Esophagus squamous epithelium (tissue), 5 donors: ENCODE measurements at places on chromosomes 16 and 17.
A peak's percentile ranks its signal among the peaks of the same experiment; 100 is the strongest.

DNA sequence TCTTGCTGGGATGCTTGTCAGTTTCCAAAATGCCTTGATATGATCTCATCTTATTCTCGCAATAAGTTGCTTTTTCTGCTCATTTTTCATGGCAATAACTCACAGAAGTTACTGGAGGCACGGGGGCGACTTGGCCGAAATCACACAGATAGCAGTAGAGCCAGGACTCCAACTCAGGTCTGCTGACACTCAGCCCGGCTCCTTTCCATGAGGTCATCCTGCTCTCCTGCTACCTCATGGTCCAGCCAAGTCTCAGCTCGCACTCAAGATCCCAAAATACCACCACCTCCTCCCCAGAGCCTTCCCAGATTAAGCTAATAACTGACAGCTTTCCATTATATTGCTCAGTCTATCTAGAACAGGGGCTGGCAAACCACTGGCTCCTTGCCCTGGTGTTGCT is 269.5 kb downstream of the MAP2K4 start:
- DNase-seq: no peak

GRCh38 chr17:51147650-51148049 is 5.7 kb upstream of the NME1 start:
- DNase-seq: no peak

- no peak for DNase-seq
Measured at GRCh38 chr16:68792465-68793324, 50.6 kb upstream of the TANGO6 start.

DNA sequence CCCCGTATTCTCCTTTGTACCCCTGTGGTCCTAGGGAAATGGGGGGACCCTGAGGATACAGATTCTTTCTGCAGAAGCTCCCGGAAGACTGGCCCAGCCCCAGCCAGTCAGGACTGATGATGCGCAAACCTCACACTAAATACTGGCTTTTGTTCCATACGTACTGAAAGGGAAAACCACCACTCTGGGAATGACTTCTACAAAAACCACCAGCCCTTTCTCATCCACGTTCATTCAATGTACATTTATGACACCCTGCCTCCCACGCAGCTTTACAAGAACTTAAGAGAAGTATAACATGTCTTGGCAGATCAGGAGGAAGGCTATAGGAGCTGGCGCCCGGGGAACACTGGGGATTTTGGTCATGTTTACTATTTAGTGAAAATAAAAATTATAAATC is 70.6 kb downstream of the MARCHF10 start:
- no peak for DNase-seq

DNA sequence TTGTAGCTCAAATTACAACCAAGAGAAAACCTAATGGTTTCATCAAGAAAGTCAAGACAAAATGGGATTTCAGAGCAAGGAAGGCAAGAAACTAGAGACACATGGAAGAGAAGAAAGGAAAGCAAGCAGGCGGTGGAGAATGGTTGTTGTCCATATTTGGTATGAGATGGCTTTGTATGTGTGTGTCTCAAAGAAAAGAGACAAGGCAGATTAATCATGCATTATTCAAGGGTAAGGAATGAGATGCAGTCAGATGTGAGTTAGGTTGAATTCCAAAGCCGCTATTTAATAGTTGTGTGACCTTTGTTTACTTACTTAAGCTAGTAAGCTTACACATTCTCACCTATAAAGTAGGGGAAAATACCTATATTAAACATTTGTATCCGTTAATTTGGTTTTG is 1029.6 kb downstream of the CDH11 start:
- DNase-seq: no peak

DNA sequence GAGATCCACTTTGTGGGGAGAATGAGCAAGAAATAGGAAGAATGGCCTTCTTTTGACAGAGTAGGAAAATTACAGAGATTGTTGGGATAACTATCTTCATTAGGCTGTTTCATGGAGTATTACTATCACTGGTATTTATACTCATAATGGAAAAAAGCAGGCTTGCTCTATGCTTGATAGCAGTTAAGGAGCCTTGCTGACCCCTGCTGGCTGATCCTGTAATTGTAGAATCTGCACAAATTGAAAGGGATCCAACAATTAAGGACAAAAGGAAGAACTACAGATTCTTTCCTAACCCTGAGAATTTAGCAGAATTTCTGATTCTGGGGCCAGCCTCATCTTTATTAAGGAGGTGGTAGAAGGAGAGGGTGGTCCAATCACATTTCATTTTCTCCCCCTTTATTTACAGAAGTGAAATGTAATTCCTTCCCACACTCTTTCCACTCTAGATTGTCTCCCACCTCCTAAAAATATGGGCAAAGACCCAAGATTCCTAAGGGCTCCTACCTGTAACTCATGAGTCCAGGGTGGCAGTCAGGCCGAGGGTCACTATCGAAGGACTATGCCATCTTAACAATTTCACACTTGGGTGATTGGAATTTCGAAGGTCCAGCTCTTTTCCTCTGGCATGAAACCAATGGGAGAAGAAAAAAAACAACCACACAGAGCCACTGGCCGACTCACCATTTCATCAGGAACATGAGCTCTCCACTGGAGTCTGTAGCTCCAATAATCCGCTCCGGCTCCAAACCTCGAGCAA is 26.3 kb downstream of the NFE2L1 start:
- no peak for DNase-seq

DNA sequence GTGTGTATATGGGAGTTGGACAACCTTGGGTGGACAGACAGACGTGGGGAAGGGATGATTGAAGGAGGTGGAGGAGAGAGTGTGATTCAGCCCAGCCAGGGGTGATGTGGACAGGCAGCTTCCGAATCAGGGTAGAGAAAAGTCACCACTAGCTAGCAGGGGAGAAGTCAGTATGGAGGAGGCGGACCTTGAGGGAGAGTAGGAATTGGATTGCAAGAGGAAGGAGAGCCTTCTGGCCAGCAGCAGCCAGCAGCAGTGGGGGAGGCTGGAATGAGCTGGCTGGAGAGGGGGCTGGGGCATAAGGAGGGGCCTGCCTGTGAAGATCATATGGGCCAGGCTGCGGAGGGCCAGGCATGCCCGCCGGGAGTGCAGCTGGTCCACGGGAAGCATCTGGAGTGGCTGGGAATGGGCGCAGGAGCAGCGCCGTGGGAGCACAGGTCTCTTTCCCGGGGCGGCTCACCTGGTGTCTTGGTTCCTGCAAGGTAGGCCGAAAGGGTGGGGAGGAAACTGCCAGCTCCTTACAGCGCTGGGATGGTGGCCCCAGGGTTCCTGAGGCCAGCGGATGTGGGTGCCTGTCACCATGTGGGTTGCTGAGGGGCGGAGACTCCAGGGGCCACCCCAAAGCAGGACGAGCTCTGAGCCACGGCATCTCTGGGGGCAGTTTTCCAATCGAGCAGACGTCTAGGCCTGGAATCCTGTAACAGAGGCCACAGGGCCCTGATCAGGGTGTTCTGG is 235.3 kb downstream of the SEC14L1 start:
- no peak for DNase-seq

- DNase-seq: no peak
Measured at GRCh38 chr16:87619360-87620200, 17.3 kb downstream of the JPH3 start.

DNA sequence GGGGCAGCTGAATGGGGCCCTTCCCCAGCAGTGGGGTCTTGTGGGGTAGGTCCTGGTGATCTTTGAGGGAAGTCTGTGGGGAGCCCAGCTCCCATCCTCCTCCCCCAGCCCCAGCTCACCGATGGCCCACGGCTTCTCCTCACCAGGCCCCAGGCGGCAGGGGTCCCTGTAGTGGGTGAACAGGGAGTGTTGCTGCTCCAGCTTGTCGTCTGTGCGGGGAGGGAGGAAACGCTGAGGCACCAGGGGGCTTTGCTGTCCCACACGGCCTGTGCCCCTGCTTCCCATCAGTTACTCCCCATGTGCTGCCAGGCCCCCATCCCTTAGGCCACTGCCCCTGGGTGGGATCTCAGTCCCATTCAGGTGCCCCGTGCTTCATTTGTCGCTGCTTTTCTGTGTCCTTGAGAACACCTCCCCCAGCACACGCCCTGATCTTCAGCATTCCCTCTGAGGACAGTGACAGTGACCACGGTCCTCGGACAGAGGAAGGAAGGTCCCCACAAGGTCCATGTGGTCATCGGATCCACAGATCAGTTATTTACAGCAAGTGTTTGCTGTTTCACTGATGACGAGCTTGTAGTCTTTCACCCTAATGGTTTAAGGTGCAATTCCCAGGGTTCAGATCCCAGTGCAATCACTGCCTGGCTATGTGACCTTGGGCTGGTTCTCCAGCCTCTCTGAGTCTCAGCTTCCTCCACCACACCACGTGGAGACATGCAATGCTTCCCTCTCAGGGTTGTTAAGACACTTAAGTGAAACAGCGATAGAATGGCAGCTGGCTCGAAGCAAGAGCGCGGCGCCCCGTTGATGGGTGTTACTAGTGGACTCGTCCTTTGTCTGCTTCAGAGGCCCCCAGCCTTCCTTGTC is 53.1 kb downstream of the PRMT7 start:
- no peak for DNase-seq

GRCh38 chr17:44360826-44361225 is 2.8 kb downstream of the FAM171A2 start:
- no peak for DNase-seq

DNA sequence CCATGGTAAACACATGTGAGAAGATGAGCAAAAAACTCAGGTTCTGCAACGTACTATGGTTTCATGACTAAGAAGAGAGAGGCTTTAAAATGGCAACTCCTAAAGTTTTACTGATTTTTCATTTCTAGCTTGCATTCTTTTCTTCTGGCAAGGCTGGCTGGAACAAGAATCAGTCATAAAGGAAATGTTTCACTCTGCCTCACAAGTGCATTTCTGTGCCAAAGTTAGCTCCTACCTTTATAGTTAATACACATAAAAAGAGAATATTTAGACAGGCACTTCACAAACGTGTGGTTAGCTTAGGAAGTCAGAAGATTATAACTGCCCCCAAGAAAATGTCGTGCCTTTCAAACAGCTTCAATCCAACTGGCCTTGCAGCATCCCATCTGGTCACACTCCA is 417.1 kb upstream of the CDH11 start:
- DNase-seq: no peak

GRCh38 chr17:5619088-5619740 is 34.9 kb upstream of the NLRP1 start:
- no peak for DNase-seq

- DNase-seq: no peak
Measured at GRCh38 chr16:4498546-4499195, 22.5 kb downstream of the HMOX2 start.

GRCh38 chr16:57622361-57623250 is 5.8 kb upstream of the ADGRG1 start:
- DNase-seq: no peak

- no peak for DNase-seq
Measured at GRCh38 chr17:79836510-79836971, 2.7 kb downstream of the CBX4 start.

DNA sequence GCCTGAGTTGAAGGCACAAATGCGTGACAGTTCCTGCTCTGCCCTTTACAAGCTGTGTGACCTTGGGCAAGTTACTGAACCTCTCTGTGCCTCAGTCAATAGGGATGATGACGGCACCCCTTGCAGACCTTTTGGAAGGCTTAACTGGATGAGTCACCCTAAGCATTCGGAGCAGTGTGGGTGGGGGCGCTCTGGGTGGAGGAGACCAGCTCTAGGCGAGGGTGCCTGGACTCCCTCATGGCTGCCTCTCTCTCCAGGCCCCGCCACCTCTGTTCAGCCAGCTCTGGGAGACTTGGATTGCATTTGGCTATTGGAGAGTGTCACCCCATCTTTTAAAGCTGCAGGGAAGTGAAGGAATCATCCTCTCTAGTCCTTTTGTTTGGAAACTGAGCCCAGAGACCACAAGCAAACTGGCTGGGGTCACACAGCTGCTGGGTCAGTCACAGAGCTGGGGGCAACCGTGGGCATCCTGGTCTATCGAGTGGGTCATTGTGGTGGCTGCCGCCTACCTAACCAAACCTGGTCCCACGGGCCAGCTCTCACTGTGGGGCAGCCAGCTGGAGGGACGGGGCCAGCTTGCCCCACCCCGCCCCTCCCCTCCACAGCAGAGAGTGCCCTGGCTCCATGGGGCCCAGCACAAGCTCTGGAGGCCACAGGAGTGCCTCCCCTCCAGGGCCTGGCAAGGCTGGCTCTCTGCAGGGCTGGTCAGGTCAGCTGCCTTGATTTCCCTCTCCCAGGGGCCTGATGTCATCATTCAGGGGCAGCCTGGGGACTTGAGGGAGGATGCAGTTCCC is 20.2 kb upstream of the GSE1 start:
- DNase-seq: no peak

DNA sequence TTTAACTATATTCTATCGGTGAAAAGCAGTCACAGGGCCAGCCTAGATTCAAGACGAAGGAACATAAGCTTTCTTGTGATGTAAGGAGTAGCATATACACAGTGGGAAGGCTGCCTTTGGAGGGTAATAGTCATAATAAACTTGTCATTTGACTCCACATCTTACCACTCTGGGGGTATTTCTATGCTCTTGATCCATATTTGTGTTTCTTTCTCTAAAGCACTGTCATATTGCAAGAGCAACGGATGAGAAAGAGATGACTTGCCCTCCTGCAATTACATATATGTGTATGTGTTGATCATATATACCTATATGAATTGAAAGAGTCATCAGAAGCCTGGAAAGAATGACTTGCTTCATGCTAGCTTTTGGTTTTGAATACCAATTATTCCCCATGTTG is 225.4 kb upstream of the HS3ST3A1 start:
- no peak for DNase-seq

- DNase-seq: no peak
Measured at GRCh38 chr16:78789561-78789960, 690.1 kb downstream of the WWOX start.

DNA sequence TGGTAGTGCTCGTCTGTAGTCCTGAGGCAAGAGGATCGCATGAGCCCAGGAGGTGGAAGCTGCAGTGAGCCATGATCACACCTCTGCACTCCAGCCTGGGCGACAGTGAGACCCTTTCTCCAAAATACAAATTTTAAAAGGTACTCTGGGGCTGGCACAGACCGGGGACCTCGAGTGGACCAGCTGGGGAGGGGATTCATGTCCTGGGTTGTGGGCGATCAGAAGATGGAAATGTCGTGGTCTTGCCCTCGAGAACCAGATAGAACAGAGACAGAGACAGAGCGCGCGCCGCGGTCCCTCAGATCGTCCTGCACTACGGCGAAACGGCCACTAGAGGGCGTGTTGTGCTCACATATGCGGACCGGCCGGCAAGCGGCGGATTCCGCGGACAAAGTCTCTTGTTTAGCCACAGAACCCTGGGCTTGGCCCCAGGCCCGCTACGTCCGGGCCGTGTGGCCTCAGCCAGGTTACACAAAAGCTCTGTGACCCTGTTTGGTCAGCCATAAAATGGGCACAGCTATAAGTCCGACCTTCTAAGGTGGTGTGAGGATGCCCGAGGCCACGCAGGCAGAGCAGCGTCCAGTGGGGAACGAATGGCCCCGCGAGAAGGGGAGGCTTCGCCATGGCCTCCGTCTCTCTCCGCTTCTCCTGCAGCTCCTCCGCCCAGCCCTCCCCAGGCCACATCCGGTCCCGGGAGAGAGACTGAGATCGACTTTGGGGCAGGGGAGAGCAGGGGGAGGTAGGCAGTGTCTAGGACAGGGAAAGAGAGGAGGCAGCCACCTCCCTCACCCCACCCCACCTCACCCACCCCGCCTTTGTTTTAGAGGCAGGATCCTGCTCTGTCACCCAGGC is 14.6 kb upstream of the SBK1 start:
- peak; percentile 59 for DNase-seq
